Aorta (tissue), 5 donors: ENCODE measurements at places on chromosomes 13 and 19. TPM values are rescaled to one million over a fixed set of nuclear protein-coding genes. Genes with fewer than 3 reads are reported as not detected.

- H3K4me1 ChIP-seq: no peaks in the 10 kb centered on the region
- H3K27ac ChIP-seq: no peak overlapping the region
- H3K36me3 ChIP-seq: no peaks in the 10 kb centered on the region
Observed at GRCh38 chr19:49243726-49244125, 81.3 kb downstream of the SLC6A16 start.

- H3K36me3 ChIP-seq: no peaks in the 10 kb centered on the region
- no peaks in the 10 kb centered on the region for H3K4me1 ChIP-seq
- H3K27ac ChIP-seq: no peak overlapping the region
- DNase-seq: no peak
Observed at GRCh38 chr19:1945899-1946298, 4.9 kb downstream of the CSNK1G2 start.

GRCh38 chr13:98503175-98504028, 73.5 kb downstream of the STK24 start:
- H3K27me3 ChIP-seq: no peaks in the 10 kb centered on the region
- H3K27ac ChIP-seq: peak overlapping the region; percentile 80
- peaks cover 8% of the 10 kb centered on the region for H3K4me1 ChIP-seq
- H3K4me3 ChIP-seq: no peak overlapping the region
- no peaks in the 10 kb centered on the region for H3K36me3 ChIP-seq

- no peak overlapping the region for H3K4me3 ChIP-seq
- H3K36me3 ChIP-seq: no peaks in the 10 kb centered on the region
- H3K27ac ChIP-seq: no peak overlapping the region
Observed at GRCh38 chr13:51849145-51850101, 4.4 kb upstream of the TMEM272 start.

- H3K27ac ChIP-seq: peak overlapping the region; percentile 15
- no peaks in the 10 kb centered on the region for H3K4me1 ChIP-seq
Observed at GRCh38 chr13:113816254-113816929, 47.5 kb downstream of the GAS6 start.

DNA sequence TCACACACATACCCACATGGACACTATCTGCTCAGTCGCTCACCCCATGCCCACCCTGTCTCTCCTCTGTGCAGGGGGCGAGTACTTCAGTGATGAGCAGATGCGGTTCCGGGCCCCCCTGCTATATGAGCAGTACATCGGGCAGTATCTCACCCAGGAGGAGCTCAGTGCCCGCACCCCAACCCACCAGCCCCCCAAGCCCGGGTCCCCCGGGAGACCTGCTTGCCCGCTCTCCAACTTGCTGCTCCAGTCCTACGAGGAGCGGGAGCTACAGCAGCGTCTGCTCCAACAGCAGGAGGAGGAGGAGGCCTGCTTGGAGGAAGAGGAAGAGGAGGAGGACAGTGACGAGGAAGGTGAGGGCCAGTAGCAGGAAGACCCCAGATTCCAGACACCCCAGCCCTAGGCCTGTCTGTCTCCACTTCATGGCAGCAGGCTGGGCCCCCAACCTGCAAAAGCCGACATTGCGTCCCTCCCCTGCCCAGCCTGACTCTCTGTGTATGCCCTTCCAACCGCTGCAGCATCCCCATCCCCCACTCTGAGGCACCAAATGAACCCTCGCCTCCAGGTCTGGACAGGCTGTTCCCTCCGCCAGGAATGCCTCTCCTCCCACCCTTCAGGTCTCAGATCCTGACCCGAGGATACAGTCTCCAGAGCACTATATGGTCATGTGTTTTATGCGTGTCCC, 9.7 kb downstream of the CCDC97 start:
- no peak for DNase-seq
- H3K4me1 ChIP-seq: no peaks in the 10 kb centered on the region
- no peak overlapping the region for H3K4me3 ChIP-seq
- H3K27me3 ChIP-seq: no peaks in the 10 kb centered on the region
- H3K36me3 ChIP-seq: peaks cover 11% of the 10 kb centered on the region

- no peak overlapping the region for H3K27ac ChIP-seq
- no peaks in the 10 kb centered on the region for H3K4me1 ChIP-seq
- no peak overlapping the region for H3K4me3 ChIP-seq
- no peak for DNase-seq
- H3K27me3 ChIP-seq: no peaks in the 10 kb centered on the region
- no peaks in the 10 kb centered on the region for H3K36me3 ChIP-seq
Observed at GRCh38 chr19:40592170-40592569, 9.0 kb upstream of the LTBP4 start.

DNA sequence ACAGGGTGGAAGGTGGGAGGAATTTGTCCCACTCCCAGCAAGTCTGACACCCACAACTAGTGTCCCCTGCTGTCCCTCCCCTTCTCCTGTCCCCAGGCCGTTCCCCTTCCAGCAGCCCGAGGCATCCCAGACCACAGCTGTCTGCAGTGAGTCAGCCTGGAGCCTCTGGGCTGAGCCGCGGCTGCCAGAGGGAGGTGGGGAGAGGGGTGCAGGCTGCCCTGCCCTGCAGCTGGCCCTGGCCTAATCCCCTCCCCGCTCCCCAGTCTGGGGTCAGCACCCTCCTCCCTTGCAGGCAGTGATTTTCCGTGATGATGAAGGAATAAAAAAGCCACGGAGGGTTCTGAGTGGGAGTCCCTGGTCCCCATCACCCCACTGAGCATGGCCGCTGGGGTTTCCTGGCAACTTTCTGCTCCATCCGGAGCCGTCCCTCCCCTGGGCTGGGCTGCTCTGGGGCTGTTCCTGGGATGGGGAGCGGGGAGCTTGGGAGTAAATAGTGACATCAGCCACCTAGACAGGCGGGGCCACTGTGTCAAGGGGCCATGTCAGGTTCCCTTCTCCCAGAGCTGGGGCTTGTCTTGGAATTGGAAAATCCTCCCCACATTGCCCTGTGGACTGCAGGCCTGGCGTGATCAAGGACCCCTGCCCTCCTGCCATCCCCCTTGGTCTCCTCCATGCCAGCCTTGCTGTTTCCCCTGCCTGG, 16.8 kb downstream of the SPC24 start:
- H3K27ac ChIP-seq: peak overlapping the region; percentile 47
- DNase-seq: peak; percentile 91
- no peak overlapping the region for H3K4me3 ChIP-seq
- no peaks in the 10 kb centered on the region for H3K27me3 ChIP-seq

ZNF560 gene
- polyA plus RNA-seq: not detected

- peak; percentile 37 for DNase-seq
- peaks cover 11% of the 10 kb centered on the region for H3K36me3 ChIP-seq
- H3K4me1 ChIP-seq: no peaks in the 10 kb centered on the region
- H3K27ac ChIP-seq: no peak overlapping the region
Observed at GRCh38 chr13:113539176-113539575, 45.4 kb upstream of the TFDP1 start.

GRCh38 chr13:102626928-102627327, 30.1 kb downstream of the TPP2 start:
- no peaks in the 10 kb centered on the region for H3K27me3 ChIP-seq
- no peak for DNase-seq
- H3K4me1 ChIP-seq: no peaks in the 10 kb centered on the region
- no peaks in the 10 kb centered on the region for H3K36me3 ChIP-seq

GRCh38 chr19:3224346-3225168, at the start of gene CELF5:
TSS of gene CELF5 (plus strand) at chr19:3224661. CDS start at chr19:3224740, 79 bp downstream.
- H3K4me3 ChIP-seq: no peak within 1 kb of the TSS
- DNase-seq: no peak
- no peaks in the 10 kb centered on the region for H3K36me3 ChIP-seq
- H3K27ac ChIP-seq: no peak within 1 kb of the TSS
- H3K4me1 ChIP-seq: no peaks in the 10 kb centered on the region

STXBP2 gene
- polyA plus RNA-seq: 27.4 TPM

DNA sequence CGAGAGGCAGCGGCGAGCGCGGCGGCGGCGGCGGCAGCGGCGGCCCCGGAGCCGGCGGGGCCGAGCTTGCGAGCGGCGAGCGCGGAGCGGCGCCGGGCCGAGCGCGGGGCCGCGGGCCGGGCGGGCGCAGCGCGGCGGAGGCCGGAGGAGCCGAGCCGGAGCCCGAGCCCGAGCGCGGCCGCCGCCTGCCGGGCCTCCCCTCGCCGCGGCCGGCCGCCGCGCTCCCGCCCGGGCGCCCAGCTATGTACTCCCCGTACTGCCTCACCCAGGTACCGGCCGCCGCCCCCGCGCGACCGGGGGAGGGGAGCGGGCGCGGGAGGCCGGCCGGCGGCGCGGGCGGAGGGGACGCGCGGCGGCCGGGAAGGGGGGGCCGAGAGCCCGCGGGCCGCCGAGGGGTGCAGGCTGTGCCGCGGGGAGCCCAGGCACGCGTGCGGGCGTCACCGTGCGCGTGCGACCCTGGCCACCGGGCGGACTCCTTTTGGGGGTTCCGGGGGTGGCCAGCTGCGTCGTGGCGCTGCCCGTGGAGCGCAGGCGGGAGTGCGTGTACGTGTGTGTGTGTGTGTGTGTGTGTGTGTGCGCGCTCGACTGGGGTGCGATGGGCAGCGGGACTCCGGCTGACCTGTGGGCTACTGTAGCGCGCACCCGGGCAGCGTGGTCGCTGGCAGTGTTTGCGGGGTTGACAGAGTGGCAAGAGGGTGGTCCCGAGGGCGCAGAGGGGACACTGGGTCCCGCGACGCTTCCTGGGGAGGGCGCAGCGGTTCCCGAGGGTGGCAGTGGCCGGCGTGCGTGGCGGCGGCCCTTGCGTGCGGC, 526 bp downstream of the NFIX start:
- H3K4me3 ChIP-seq: peak overlapping the region; percentile 73

- H3K27me3 ChIP-seq: no peaks in the 10 kb centered on the region
- no peaks in the 10 kb centered on the region for H3K36me3 ChIP-seq
- no peak for DNase-seq
Observed at GRCh38 chr13:48532256-48532505, 699 bp downstream of the RCBTB2 start.

FFAR2 gene
- polyA plus RNA-seq: not detected

KMT5C gene
- polyA plus RNA-seq: 13.2 TPM

- no peak overlapping the region for H3K4me3 ChIP-seq
- H3K36me3 ChIP-seq: no peaks in the 10 kb centered on the region
- no peaks in the 10 kb centered on the region for H3K4me1 ChIP-seq
- H3K27ac ChIP-seq: no peak overlapping the region
- DNase-seq: no peak
Observed at GRCh38 chr19:50794876-50795663, 4.9 kb downstream of the ACP4 start.

DNA sequence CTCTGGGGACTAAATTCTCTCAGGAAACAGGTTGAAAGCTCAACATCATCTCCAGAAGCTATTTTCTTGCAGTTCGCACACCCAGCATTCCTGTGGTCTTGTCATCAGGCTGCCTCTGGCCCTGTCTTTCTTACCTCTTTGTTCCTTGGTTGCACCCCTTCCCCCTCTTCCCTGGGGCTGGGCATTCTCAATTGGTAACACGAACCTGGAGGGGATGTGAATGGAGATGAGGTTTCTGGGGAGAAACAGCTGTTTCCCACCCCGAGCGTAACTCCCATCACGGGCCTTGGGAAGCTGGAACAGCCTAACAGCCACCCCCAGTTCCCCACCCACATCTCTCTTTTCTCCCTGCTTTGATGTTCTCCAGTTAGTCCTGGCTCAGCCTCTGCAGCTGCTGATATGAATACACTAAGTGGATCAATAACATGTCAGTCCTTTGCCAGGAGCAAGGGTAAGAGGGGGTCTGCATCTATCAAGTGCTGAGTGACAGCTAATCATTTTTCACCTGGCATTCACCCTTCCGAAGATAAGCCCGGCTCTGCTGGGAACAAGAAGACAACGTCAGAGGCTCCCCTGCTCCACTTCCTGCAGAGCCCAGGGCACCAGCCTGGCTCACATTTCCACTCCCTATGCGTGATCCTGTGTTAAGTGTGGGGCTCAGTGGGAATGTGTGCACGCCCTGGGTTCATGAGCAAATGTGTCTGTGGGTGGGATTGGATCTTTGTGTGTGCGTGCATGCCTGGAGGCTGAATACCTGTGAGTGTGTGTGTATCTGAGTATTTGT, 74.0 kb upstream of the KCTD15 start:
- no peaks in the 10 kb centered on the region for H3K36me3 ChIP-seq
- H3K4me1 ChIP-seq: no peaks in the 10 kb centered on the region
- no peak overlapping the region for H3K4me3 ChIP-seq
- peak; percentile 37 for DNase-seq

- no peaks in the 10 kb centered on the region for H3K27me3 ChIP-seq
Observed at GRCh38 chr13:112855859-112856258, 113.2 kb upstream of the MCF2L start.

DNA sequence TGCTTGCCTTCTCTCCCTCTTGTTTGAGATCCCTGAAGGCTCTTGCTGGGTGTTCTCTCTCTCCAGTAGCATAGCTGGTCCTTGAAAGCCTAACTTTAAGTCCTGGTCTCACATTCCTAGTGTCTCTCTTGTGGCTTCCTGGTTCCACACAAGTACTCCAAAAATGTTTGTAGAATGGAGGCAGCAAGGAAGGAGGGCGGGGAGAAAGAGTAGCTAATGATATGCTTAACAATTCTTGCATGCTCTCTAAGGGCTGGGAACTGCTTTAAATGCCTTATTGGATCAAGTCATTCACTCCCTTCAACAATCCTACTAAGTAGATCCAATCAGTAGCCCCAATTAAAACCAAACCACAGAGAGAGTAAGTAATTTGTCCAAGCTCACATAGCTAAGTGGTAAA, 357.3 kb downstream of the KLF5 start:
- DNase-seq: no peak
- H3K36me3 ChIP-seq: no peaks in the 10 kb centered on the region
- H3K4me3 ChIP-seq: no peak overlapping the region
- no peaks in the 10 kb centered on the region for H3K27me3 ChIP-seq

PRTN3 gene
- polyA plus RNA-seq: not detected

PEG3 gene
- polyA plus RNA-seq: 2.3 TPM

DNA sequence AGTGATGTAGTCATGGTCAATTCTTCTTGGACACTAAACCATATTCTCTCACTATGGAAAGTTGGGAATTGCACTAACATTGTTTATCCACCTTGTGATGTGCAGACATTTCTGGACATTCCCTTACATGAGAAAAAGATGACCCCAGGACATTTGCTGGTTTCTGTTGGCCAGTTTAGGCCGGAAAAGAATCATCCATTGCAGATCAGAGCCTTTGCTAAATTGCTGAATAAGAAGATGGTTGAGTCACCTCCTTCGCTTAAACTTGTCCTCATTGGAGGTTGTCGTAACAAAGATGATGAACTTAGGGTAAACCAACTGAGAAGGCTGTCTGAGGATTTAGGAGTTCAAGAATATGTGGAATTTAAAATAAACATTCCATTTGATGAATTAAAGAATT, at the start of gene UTP14C:
TSS of gene UTP14C (plus strand) at position 211 of the 400 bp plus-strand sequence. CDS start 4,114 bp downstream, outside the sequence.
- no peak within 1 kb of the TSS for H3K4me3 ChIP-seq
- DNase-seq: no peak
- H3K4me1 ChIP-seq: peaks cover 2% of the 10 kb centered on the region
- H3K36me3 ChIP-seq: peaks cover 9% of the 10 kb centered on the region
- no peaks in the 10 kb centered on the region for H3K27me3 ChIP-seq
- H3K27ac ChIP-seq: no peak within 1 kb of the TSS

GRCh38 chr13:112684071-112684845, 5.6 kb upstream of the ATP11A start:
- no peak for DNase-seq
- H3K4me3 ChIP-seq: no peak overlapping the region
- no peaks in the 10 kb centered on the region for H3K27me3 ChIP-seq
- H3K27ac ChIP-seq: no peak overlapping the region
- H3K36me3 ChIP-seq: no peaks in the 10 kb centered on the region

NCR1 gene
- polyA plus RNA-seq: not detected

- no peaks in the 10 kb centered on the region for H3K36me3 ChIP-seq
- H3K4me1 ChIP-seq: no peaks in the 10 kb centered on the region
- H3K27me3 ChIP-seq: no peaks in the 10 kb centered on the region
- peak; percentile 57 for DNase-seq
- no peak overlapping the region for H3K27ac ChIP-seq
Observed at GRCh38 chr19:340620-341385, 3.8 kb downstream of the MIER2 start.
